ENCODE measurements at places on chromosomes 3 and 15.

GRCh38 chr3:150300388-150300787 lies 107.7 kb upstream of the TSC22D2 start:
- DNase-seq = peak; percentile 79

GRCh38 chr3:98806521-98806920 lies 43.4 kb downstream of the ST3GAL6 start:
- no peak for DNase-seq

DNA sequence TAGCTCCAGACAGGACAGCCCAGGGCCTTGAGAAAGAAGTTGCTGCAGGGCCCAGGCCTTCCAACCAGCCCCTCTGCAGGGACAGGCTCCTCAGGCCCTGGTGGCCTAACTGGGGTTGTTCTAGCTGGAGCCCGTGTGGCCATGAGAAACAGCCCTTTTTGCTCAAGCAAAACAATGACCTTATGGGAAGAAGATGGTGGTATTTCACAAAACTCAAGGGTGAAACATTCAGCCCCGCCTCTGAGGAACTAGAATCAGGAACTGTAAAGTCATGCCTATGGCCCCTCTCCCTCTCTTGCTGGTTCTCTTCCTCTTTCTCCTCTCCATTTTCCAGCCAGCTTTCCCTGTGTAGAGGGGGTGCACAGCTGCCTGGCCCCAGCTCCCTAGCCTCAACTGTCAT lies 273.3 kb downstream of the RPLP1 start:
- DNase-seq = no peak

GRCh38 chr15:51760805-51761204 lies 9.4 kb downstream of the TMOD2 start:
- no peak for DNase-seq

GRCh38 chr3:123725652-123726400 lies 141.0 kb upstream of the HACD2 start:
- no peak for DNase-seq

- DNase-seq = no peak
These were observed 6.7 kb downstream of the AMIGO3 start for GRCh38 chr3:49712631-49713317.

DNA sequence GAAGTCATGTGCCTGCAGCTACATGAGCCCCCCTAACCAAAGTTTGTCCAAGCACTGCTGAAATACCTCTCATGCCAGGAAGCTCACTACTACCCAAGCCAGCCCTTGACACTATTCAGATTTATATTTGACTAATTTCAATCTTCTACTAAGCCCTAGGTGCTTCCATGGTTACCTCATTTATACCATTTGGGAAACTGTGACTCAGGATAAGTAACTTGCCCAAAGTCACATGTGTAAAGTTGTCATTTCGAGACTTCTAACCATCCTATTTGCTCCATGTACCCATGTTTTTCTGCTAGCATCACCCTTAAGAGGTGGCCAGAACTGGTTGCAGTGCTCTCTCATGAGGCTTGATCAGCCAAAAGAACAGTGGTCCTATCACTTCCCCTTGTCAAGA lies 20.7 kb upstream of the TIMP4 start:
- DNase-seq = no peak

GRCh38 chr3:98240131-98240530 lies 23.9 kb upstream of the OR5H6 start:
- DNase-seq = no peak

DNA sequence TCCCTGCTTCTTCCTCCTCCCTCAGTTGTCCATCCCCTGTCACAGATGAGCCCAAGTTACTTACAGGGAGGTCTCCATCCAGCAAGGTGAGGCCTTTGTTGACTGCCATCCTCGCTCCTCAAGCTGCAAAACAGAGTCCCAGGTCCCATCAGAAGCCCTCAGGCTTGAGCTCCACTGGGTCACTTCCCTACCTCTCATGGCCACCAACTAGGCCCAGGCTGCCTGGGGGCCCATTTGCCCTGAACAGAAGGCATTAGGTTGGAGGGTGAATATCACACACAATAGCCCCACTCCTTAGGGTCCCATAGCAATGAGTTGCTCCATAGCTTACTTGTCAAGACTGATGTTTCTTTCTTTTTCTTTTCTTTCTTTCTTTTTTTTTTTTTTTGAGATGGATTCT lies 1.8 kb downstream of the PLIN1 start:
- no peak for DNase-seq

GRCh38 chr3:94619643-94620042 lies 556.8 kb downstream of the NSUN3 start:
- no peak for DNase-seq

DNA sequence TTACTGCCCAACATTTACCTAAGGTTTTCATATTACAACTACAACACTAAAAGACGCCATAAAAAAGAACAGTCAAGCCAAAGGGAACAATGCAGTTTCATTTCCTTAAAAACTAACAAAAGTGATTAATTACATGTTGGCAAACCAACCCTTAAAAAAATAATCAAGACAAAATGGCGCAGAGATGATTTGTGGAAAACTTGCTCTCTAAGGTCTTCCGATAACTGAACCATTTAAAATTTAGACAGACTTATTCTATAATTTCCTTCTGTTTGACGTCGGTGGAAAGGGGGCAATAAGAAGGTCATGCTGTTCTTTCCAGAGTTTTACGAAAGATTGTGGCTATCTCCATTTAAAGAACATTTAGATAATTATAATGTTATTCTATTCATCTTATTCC lies 87.6 kb downstream of the RYK start:
- no peak for DNase-seq

DNA sequence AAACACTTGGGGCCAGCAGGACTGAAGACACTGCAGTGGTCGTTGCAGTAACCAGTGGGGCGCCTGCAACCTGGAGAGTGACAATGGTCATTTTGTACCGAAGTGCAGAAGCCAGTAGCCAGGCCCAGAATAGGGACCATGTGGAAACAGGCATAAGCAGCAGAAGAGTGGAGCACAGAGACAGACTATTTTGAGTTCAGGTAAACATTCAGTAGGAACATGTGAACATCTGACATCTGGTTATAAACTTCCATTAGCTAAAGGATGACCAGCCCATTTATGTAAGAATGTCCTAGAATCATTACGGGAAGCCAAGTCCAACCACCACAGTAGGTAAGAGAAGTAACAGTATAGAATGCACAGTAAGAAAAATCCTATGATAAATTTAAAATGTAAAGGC lies 32.4 kb upstream of the TKT start:
- no peak for DNase-seq

DNA sequence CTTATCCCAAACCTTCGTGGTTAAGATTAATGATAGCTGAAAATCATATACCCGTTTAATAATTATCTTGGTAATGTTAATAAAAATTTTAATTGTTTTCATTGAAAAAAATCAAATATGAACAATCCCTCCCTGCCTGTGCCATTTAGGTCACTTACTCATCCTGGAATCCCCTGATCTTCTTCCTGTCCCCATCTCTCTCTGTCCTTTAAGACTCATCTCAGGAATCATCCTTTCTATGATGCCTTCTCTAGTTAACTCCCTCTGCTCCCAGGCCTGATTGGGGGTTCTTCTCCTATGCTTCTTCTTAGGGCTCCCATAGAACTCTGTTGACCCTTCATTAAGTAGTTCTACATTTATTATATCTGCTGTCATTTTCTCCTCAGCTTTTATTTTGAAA lies 91.6 kb downstream of the MBNL1 start:
- no peak for DNase-seq

GRCh38 chr3:72232331-72232730 lies 447.4 kb upstream of the PROK2 start:
- DNase-seq = no peak

DNA sequence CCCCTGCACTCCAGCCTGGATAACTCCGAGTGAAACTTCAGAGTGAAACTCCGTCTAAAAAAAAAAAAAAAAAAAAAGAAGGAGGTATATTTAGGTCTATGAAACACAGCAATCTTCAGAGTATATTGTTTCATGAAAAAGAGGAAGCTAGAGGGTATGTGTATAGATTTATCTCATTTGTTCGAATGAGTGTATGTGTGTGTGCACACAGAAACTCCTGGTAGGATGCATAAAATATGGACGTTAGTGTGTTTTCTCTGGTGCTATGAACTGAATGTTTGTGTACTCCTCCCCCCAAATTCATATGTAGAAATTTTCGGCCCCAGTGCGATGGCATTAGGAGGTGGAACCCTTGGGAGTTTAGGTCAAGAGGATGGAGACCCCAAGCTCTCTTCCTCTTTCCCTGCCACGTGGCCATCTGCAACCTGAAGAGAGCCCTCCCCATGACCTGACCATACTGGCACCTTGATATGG lies 98.6 kb upstream of the KLF13 start:
- no peak for DNase-seq

DNA sequence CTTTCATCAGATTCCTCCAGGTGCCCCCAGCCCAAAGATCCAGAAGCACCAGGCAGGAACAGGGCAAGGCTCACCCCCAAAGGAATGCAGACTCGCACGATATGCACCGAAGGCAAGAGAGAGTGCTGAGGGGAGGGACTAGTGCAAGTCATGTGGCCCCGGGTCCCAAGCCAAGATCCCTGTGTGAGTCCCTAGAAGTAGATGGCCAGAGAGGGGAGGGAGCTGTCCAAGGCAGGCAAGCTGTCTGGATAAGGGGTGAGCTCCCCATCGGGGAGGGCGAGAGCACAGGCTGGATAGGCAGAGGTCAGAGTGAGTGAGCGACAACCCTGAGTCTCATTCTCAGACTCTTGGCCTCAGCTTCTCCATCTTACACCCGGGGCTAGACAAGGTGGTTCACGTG lies 171.5 kb upstream of the LINGO1 start:
- no peak for DNase-seq

DNA sequence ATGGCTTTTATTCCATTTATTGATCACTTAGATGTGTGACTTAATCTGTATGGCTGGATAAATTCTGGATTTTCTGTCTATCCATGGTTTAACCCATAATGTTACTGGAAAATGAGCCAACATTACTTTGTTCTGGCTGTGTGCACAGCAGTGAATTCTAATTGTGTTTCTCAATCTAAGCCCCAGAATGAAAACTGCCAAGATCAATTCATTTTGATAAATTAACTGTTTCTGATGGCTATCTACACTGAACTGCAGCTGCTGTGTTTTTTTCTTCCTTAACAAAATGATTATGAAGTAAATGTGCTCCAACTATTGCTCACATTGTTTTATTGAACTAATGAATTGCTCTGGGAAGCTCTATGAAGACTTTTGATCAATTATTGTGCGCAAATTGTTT lies 35.7 kb upstream of the CPB1 start:
- DNase-seq = no peak

DNA sequence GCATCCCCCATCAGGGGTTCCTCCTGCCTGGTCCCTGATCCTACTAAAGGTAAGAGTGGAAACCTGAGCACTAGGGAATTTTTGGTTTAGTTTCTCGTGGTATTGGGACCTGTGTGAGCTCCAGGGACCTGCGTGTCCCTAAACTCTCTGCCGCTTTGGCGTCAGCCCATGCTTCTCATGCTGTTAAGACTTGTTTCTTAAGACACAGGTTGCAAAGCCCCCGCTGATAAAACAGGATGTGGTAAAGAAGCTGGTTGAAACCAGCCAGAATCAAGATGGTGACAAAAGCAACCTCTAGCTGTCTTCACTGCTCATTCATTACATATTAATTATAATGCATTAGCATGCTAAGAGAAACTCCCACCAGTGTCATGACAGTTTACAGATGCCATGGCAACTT lies 64.6 kb downstream of the LYZL4 start:
- DNase-seq = no peak

DNA sequence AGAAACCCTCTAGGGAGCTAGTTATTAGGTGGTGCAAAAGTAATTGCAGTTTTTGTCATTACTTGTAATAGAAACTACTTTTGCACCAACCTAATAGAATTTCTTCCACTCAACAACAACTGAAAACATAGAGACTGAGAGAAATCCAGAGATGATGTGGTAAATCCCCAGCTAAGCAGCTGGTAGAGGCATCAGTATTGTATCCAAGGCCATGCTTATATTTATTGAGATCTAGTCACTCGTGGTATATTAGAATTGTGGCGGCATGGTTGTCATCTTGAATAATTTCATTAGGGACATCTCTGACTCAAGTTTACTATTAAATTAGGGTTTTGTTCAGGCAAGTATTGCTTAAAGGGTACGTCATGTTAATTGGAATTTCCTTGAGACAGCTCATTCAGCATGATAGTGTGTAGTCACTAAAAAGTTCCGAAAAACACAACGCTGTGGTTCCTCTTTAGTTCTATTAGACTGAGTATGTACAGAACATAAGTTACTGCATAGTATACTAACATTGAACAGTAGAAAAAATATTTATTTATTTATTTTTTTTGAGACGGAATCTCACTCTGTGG lies 35.3 kb downstream of the PAK2 start:
- DNase-seq = no peak
